ENCODE measurements at places on chromosomes 3 and 15.
A peak's percentile ranks its signal among the peaks of the same experiment; 100 is the strongest.

- DNase-seq: no peak
Observed at GRCh38 chr3:101778385-101779046, 495 bp upstream of the NXPE3 start.

DNA sequence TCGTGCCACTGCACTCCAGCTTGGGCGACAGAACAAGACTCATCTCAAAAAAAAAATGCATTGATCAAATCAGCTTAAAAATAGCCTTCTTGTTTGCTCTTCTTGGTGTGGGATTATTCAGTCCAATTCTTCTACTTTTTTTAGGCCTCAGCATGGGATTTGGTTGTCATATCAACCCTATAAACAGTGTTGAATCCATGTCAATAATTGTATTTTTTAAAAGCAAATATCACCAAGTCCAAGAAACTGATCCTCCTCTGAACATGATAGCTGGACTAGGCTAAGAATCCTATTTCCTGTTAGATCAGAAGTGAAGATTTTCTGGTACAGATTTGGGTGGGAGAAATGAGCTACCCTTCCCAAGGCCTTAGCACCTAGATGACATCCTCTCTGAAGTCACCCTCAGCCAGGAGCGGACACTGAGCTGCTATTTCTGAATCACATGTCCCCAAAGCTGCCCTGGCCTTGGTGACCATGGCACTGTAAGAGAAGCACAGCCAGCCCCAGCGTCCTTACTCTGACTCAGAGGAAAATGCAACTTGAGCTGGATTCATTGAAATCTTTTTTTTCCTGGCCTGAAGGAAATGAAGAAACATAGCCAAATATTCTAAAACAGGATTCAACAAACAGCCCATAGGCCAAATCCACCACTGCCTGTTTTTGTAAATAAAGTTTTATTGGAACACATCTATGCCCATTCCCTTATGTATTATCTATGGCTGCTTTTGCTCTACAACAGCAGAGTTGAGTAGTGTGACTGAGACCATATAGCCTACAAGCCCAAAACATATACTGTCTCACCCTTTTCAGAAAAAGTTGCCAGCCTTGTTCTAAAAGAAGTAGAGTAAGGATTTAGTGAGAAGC, 215.9 kb upstream of the CTDSPL start:
- no peak for DNase-seq

GRCh38 chr3:122931636-122932035, 95.9 kb downstream of the SEMA5B start:
- no peak for DNase-seq

GRCh38 chr3:114686621-114687020, 392.8 kb downstream of the TIGIT start:
- DNase-seq: no peak

- DNase-seq: no peak
Observed at GRCh38 chr3:73552700-73553099, 72.0 kb downstream of the PDZRN3 start.

GRCh38 chr15:28252831-28253230, 69.1 kb downstream of the HERC2 start:
- no peak for DNase-seq

- DNase-seq: no peak
Observed at GRCh38 chr3:183149915-183150750, 12.4 kb downstream of the LAMP3 start.

- DNase-seq: no peak
Observed at GRCh38 chr3:134869153-134869726, 74.2 kb downstream of the EPHB1 start.

DNA sequence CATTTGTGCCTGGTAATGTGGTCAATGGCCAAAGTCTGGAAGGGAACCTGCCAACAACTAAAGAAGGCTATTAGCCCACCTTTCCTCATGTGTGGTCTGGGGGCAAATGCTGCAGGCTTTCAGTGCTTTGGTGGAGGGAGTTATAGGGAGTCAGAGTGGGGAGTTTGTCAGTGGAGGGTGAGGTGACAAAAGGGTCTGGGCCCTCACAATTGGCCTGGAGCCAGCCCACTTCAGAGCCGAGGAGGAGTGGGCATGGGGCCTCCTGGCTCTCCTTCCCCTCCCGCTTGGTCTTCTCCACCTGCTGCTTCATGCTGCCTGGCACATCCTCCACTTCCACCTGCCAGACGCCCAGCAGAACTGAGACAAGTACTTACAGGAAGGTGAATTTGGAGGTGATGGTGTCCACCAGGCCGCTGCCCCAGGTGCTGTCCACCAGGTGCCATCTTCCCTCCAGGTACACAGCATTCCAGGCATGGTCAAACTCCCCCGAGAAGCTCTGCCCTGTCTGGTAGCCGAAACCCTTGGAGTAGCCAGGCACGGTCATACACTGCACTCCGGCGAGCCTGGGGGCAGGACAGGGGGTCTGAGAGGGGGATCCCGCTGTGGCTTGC, 40.9 kb downstream of the KY start:
- DNase-seq: no peak

GRCh38 chr15:57823325-57823882, 116.9 kb downstream of the POLR2M start:
- no peak for DNase-seq

DNA sequence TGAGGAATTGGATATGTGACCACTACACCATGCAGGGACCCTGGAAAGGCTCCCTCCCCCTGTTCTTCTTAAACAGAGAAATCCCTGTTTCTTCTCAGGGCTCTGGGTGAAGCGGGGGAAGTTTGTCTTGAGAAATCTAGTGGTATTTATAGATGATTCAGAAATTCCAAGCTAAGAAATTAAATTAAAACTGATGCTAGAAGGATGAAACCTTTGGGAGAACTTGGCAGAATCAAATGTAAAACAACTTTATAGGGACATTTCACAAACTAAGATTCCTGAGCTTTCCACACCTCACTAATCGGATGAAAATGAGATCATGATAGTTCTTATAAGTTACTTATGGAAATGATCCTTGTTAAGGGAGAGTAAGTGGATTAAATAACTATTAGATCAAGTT, 54.2 kb downstream of the FBXL2 start:
- DNase-seq: no peak

DNA sequence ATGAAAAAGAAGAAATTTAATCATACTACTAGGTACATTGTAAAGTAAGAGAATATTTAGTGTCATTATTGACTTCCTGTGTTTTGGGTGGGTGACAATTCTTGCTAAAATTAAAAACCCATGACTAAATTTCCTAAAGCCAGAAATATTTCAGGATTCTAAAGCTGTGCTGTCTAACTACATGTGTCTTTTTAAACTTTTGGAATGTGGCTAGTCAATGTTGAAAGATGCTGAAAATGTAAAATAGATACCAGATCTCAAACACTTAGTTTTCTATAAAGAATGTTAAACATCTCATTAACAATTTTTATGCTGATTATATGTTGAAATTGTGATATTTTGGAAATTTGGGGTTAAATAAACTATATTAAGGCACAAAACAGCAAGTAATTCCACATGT, 308.9 kb upstream of the TMCO5A start:
- no peak for DNase-seq

- DNase-seq: no peak
Observed at GRCh38 chr3:63921741-63922482, 9.7 kb upstream of the SCAANT1 start.

DNA sequence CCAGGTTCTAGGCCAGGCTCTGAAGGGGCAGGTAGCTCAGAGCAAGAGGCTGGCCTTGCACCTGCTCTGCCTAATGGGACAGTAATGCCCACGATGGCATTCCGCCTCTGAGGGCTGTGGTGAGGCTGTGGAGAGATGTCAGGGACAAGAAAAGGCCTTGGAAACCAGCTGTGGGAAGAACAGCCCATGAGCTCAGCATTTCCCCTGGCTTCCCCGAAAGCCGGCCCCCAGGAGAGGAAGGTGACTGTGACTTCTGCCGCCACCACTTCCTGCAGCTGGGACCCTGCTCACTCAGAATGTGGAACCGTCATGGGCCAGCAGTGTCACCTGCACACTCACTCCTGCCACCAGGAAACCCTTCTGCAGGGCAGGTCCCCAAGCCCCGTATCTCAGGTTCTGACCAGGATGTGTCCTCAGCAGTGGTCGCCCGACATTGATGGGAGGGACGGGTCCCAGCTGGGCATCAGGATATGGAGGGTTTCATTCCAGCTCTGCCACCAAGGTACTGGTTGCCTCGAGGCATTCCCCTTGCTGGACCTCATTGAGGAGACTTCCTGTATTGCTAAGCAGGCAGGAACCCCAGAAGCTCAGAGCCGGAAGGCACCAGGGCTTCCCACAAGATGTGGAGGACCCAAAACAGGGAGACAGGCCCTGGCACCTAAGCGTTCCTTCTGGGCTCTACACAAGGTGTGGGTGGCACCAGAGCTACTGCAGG, 30.7 kb downstream of the SEMA7A start:
- DNase-seq: peak; percentile 78

All from activated naive CD4-positive, alpha-beta T cell treated with anti-CD3 and anti-CD28 coated beads, Interleukin-2, amount 50 U/mL, for 72 hours (primary cell).